ENCODE measurements at places on chromosomes 6 and 20.

DNA sequence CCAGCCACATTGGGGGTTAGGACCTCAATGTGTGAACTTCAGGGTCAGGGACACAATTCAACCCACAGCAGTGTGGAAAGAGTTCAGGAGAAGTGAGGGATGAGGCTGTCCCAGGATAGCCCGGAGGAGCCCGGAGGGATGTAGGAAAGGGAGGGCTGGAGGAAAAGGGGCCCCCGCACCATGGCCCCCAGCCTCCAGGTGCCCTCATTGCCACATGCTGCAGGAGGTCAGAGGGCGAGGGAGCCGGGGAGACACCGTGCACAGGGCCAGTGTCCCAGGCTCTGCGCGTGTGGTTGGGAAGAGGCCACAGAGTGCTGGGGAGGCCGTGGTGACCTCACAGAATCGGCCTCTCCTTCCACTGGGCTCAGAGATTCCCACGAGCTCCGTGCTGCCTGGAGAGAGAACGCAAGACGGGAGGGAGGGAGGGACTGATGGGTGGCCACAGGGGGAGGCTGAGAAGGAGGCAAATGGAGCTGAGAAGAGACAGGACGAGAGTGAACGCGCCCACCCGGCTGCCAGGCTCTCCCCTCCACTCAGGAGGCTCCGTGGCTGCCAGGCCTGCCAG lies 215.1 kb downstream of the DLL1 start:
- DNase-seq = no peak

GRCh38 chr6:12481292-12481691 lies 191.1 kb downstream of the EDN1 start:
- DNase-seq = no peak

DNA sequence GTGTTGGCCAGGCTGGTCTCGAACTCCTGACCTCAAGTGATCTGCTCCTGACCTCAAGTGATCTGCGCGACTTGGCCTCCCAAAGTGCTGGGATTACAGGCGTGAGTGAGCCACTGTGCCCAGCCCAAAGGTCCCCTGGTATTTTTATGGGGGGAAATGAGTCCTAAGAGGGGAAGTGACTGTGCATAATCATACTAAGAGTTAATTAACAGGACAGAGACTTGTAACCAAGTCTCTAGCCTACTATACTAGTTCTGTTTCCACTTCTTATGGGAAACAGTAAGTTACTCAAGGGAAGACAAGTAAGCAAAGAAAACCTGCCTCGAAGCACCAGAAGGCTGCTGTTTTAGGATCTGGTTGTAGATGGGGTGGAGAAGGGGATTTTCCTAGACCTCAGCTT lies 27.9 kb downstream of the TCF15 start:
- no peak for DNase-seq

- no peak for DNase-seq
These were observed 845 bp downstream of the ZMYND8 start for GRCh38 chr20:47355489-47356219.

DNA sequence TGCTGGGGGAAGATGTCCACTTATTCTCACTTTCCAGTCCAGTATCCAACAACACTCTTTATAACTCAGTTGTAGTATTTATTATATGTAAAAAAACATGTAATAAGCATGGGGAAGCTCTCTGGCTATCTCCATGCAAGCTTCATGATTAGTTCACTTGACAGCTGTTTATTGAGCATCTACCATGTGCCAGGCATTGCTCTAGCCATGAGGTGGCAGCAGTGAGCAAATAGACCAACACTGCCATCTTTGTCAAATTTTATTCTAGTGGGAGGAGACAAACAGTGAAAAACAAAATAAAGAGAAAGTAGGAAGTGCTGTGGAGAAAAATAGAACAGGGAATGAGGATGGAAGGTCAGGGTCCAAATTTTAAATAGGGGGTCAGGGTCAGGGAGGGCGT lies 131.8 kb downstream of the CFAP61 start:
- DNase-seq = no peak

DNA sequence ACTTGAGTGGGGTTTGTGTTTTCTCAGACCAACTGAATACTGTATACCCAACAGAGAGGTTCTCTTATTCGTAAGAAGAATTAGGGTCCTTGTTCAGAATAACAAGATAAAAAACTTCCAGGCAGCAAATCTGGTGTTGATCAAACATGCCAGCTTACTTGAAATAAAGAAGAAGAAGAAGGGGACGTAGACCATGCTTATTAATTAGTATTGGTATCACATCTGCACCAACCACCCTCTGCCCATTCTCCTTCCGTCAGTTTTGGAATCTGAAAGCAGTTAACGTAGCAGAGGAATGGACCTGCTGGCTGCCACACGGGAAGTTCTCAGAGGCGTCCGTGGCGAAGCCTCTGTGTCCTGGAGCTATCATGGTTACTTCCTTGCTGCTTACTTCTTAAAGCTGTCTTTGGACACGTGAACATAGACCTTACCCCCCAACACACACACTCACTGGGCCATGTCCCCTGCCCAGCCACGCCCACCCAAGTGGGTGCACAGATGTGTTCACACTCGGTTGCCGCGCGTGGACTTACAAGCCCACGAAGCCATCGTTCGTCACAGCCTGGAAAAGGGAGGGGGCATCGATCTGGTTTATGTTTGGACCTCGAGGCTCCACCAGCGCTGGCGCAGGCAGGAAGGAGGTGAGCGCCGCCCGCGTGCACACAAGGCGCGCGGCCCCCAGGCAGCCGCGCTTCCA lies 4.1 kb upstream of the DLL1 start:
- DNase-seq = no peak

- DNase-seq = no peak
These were observed 310.8 kb downstream of the BMP7 start for GRCh38 chr20:56955680-56956079.

DNA sequence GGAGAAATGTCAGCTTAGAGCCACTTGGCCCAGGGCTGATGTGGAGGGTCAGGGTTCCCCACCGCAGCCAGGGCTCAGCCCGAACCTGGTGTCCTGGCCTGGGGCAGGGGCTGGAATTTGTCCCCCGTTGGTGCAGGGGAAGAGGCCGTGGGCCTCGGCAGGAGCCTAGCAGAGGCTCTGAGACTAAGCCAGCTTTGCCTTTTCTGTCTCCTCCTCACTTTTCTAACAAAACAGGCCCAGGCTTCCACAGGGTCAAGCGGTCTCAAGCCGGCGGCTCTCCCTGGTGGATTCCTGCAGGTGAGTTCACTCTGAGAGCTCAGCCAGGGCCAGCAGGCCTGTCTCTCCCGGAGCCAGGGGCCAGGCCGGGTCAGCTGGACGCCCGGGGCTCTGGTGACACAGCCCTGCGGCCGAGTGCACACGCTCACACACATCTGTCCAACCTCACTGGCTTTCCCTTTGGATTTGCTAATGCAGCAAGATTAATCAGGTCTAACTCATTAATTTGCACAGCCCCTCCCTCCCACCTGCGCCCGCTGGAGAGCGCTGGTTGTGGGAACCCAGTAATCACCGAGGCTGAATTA lies 2.9 kb upstream of the CHRNA4 start:
- no peak for DNase-seq

- DNase-seq = no peak
These were observed 6.6 kb downstream of the SIRPB2 start for GRCh38 chr20:1484438-1485116.

- DNase-seq = no peak
These were observed 111.7 kb downstream of the TRERF1 start for GRCh38 chr6:42339991-42340401.

DNA sequence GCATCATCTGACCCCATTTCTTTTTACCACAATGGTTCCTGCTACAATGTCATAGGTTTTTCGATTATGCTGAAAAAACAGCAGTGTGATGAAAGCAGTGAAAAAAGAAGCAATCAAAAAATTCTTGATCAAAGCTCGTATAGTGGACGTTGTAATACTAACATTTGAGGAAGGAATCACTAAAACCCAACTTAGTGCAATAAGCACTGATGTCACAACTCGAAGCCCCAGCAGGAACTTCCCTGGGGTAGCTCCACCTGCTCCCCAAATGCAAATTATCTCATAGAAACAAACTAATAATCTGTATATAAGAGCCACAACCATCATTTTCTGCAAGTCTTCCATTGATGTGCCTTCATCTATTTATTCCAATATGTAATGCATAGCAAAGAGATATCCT lies 285.6 kb upstream of the SGK1 start:
- DNase-seq = no peak
